Mammary epithelial cell (primary cell): ENCODE measurements at places on chromosomes 12 and 14. TPM values are rescaled to one million over a fixed set of nuclear protein-coding genes. Genes with fewer than 3 reads are reported as not detected.

DNA sequence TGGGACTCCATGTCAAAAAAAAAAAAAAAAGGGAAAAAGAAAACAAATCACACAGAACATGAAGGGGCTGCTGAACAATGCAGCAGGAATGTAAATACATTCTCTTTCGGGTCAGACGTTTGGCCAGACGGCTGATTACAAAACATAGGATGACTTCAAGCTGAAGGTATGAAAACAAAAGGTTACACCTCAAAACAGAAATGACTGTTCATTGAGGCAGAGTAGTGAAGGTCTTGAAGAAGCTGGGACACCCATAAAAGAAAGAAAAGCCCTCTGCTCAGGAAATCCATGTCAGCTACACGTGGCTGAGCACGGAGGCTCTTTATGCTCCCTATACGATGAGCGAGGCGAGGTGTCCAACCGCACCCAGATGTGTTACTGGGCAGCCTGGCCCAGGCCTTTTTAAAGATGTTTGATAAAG lies 37.7 kb downstream of the FGD4 start:
- DNase-seq = peak; percentile 90

- DNase-seq = no peak
These were observed 106.5 kb downstream of the ETV6 start for GRCh38 chr12:11756022-11756421.

DNA sequence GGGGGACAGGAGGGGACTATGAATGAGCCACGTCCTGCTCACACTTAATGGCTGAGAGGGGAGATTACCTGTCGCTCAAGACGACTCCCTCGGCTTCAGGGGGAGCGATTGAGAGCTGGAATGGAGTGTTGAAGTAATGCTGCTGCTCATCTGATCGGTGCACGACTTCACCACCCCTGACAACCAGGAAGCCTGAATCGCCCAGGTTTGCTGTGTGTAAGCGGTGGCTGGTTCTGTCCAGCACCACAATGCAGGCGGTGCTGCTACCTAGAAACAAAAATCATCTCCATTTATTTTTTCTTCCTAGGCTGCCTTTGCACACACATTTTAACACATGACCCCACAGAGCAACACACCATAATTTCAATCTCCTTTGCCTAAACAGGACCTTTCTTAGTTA lies 37.3 kb downstream of the PPTC7 start:
- DNase-seq = no peak

GRCh38 chr14:69043596-69044260 lies 64.6 kb upstream of the ACTN1 start:
- DNase-seq = no peak

- DNase-seq = no peak
These were observed 224.1 kb downstream of the BTG1 start for GRCh38 chr12:91921555-91921954.

DNA sequence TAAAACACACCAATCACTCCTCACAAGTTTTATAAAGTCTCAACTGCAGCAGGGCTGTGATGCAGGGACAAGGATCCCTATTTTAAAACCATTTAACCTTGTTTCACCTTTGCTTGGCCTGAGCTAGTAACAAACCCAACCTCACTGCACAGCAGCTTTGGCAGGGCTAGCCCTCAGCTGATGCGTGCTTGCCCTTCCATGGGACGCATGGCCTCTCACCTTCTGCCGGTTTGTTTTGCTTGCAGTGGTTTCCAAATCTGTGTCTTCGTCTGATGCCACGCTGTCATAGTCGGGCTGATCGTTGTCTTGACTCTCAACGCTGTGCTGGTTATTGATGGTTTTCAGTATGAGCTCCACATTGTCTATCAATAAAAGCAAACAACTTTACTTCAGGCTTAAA lies 43.3 kb downstream of the GIT2 start:
- no peak for DNase-seq

DNA sequence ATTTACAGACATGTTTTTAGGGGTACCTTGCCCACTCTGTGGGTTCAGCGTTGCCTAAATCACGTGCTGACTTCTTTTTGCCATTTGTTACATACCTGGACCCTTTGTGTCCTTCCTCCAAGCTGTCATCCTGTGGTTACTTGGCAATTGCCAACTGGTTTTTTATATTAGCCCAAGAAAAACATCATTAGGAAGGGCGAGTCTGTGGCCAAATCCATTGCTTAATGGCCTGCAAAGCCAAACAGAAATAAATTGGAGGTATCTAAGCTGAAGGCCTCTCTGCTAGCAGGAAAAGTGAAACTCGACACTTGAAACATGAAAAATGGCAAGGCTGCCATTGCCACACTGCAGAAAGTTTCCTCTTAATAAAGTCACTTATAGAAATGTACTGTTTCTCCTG lies 190.4 kb downstream of the NUAK1 start:
- no peak for DNase-seq

DNA sequence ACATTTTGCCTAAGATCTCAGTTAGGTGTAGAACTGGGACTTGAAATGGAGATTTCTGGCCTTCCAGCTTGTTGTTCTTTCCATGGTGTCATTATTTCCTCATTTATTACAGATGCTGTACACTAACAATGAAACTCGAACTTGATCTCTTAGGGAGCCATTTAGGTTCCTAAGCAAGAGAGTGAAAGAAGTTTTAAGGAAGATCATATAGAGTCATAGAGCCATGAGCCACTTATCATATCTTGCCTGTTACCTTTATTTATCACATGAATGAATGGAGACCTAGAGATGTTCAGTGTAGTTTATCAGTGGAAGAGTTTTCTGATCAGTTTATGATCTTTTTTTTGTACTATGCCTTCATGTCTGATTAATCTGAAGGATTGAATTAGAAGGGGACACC lies 9.9 kb downstream of the HELB start:
- no peak for DNase-seq

WNT1 gene
- not detected for polyA plus RNA-seq

LGR5 gene
- not detected for polyA plus RNA-seq

SERPINA5 gene
- polyA plus RNA-seq = 0.22 TPM
